ENCODE measurements at places on chromosomes 4 and X.
A peak's percentile ranks its signal among the peaks of the same experiment; 100 is the strongest.

- no peak for DNase-seq
These were observed 97.2 kb upstream of the MAD2L1 start for GRCh38 chr4:120163895-120164294.

DNA sequence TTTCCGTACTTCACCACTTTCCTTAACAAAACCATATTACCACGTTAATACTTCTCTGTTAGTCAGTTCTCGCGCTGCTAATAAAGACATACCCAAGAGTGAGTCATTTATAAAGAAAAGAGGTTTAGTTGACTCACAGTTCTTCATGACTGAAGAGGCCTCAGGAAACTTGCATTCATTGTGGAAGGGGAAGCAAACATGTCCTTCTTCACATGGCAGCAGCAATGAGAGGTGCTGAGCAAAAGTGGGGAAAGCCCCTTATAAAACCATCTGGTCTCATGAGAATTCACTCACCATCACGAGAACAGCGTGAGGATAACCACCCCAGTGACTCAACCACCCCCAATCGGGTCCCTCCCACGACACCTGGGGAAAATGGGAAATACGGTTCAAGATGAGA is 289.8 kb upstream of the CLNK start:
- peak; percentile 29 for DNase-seq

- DNase-seq, result no peak
These were observed 55.7 kb downstream of the TBC1D14 start for GRCh38 chr4:6965329-6965728.

DNA sequence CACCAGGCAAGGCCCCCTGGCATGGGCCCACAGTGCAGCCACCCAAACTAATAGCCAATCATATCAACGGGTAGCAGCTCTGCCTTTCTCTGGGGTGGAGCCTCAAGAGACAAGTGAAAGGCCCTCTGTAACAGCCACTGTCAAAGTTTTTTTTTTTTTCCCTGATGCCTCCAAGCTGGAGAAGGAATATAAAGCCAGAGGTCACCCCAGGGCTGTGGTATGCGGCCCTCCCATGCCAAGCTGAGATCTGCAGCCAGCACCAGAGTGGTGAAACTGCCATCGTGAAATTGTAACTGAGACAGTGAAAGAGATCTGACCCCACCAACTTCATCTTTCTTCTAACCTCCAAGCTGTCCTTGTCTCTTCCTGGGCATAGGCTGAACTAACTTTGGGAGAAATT is 407.0 kb downstream of the KLHL4 start:
- no peak for DNase-seq

- DNase-seq, result no peak
These were observed 78.9 kb downstream of the MBNL3 start for GRCh38 chrX:132409780-132410556.

DNA sequence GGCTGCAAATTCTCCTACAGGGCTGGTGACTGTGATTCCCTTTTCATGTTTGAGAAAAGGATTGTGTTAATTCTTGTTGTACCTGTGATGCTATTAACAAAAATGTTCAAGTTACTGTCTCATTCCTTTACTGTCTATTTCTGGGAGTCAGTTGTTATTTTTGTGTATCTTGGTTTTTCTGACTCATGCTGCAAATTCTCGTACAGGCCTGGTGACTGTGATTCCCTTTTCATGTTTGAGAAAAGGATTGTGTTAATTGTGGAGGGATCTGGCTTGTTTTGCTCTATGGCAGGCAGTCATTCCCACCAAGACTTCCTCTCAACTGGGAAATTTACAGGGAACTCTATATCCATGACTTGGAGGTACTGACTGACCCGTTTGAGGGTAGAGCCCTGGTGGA is 693.4 kb upstream of the INTU start:
- DNase-seq, result peak; percentile 86

DNA sequence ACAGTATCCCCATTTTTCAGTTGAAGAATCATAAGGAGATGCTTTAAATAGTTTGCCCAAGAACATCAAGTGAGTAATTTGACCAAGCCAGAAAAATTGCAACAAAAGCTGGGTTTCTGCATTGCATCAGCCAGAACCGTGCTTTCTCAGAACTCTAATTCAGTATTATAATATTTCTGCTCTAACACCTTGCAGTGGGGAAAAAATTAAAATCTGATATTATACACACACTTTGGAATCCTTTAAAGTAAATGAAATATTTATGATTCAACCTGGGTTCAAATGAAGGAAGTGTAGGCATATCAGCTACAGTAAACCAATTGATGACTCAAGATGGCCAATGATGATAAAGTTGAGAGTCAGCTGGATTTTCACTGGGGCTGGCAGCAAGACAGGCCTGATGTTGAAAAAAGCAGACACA is 387.6 kb upstream of the ZFP42 start:
- peak; percentile 47 for DNase-seq

DNA sequence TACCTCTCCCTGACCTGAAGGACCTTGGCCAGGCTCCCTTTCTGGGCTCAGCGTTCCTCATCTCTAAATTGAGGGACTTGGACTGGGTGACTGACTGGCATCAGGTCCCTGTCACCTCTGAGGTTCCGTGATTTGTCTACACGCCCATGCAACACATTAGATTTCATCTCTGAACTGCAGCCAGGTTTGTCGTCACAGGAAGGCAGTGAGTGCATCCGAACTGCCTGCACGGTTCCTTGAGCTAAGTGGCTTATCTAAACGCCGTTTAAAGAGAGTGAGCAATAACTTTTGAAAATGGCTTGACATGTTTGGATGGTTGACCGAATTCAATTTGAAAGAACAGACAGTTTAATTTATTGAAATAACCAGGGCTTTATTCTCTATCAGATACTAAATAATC is 70.1 kb downstream of the PCYT1B start:
- DNase-seq, result no peak

DNA sequence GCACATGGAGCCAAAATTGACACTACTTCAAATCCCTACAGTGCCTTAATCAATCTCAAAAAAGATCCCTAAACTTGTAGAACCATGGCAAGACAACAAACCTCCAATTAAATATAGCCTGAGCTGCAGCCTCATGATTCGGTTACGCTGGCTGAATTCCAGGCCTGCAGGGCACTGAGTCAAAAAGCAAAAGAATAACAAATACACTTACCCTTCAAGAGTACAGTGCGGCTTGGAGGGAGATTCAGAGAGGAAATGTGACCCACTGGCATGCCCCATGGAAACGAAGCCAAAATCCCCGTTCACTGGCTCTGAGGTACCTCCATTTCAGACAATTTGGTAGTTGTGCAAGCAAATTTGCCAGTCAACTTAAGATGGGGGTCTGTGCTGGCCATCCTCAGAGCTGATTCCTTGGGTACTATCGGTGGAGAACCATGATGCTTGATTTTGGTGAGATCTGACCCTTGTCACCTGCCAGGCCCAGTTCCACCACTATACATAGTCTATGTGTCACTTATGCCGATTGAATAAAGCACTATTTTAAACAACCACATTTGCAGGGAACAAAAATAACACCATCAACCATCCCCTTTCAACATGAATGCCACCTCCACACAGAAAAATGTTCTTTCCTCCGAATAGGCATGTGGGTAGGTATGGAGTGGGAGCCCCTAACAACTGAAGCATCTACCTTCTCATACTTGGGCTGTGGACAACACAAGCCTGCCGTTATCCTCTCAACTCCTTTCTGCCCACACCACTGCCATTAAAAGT is 2.1 kb downstream of the C4orf54 start:
- DNase-seq, result peak; percentile 76

DNA sequence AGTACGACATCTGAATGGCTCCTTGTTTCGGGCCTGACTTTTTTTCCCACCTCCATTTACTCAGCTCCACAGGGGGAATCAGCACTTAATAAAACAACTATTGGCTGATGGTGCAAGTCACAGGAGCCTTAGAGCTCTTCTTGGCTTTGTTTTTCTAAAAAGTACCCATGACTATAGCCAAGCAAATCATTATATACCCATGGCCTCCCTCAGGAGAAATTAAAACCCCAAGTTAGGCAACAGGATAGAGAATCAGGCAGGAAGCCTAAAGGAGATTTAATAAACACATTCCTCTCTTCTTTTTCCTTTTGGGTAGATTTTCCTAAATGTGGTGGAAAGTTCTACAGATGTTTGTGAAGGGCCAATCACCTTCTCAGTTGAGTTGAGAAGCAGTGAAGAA is 91.9 kb upstream of the RBPJ start:
- no peak for DNase-seq

DNA sequence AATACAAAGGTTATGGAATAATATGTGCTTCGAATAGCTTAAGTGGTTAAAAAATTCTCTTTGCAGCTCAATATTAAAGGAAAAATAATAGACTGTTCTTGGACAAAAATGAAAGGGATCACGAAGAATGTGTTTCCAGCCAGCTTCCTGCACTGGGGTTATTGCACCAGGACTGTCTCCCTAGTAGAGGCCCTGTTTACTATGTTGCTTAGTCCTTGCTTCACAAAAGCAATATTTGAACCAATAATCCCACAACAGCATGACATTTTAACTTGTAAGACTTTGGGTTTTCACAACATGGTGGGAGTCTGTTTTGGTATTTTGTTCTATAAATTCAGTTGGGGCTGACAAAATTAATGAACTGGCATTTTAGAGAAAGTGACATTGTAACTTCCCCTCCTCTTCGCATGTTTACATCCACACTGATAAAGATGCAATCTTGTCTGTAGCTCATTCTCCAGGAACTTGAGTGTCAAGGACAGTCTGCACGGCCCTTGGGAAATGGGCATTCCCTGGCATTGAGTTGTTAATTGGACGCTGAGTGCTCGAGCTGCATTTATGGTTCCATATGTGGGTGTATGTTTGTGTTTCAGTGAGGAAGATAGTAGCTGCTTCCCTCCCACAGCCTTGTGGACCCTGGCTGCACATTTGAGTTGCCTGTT is 39.0 kb downstream of the SHROOM2 start:
- DNase-seq, result no peak

All from HT1080 (cell line).